HL-60 (cell line): ENCODE measurements at places on chromosomes 6 and 20.
A peak's percentile ranks its signal among the peaks of the same experiment; 100 is the strongest.

DNA sequence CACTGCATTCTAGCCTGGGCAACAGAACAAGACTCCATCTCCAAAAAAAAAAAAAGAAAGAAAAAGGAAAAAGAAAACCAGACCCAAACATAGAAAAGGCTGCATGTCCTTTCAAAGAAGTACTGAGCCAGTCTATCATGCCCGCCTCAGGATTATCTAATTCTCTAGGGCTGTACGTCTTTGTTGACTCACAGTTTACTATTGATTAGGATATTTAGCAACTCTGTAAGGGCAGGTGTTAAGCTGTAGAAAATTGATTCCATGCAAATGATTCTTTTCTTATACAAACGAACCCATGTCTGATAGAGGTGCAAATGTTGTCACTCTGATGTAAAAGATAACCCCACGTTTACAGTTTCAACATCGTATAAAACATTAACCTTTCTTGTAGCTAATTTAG lies 209.0 kb downstream of the TTLL2 start:
- DNase-seq = no peak

DNA sequence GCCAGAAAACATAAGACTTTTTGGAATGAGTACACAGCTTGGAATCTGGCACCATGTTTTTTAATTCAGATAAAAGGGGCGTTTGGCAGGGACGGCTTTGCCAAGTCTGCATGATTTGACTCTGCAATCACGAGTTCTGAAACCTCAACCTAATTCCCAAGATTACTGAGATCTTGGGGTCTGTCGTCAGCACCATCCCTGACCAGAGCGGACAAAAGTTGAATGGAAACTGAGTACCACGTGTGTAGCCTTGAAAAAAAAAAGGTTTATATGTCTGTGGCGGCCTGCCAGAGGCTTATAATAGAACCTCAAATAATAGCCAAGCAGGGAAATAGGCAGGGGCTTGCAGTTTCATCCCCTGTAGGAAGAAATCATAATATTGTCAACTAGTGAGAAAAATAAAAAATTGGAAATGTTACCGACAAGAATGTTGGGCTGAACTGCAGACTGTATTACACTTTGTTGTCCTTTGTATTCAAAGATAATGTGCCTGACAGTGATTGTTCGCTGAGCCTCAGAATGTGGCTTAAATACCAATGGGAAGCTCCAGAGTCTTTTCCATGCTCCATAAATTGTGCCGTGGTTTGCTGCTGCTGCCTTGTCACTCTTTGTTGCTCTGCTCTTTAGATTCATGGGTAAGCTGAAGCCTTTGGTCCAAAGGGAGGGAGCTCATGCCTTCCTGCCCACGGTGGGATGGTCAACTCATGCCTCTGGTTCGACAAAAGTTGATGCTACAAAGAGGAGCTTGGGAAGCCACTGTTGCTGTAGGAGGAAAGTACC lies 118.8 kb upstream of the ARID1B start:
- no peak for DNase-seq

GRCh38 chr6:42896178-42896719 lies 16.8 kb downstream of the RPL7L1 start:
- DNase-seq = no peak

GRCh38 chr6:26561533-26562466 lies 23.6 kb downstream of the HMGN4 start:
- DNase-seq = no peak

DNA sequence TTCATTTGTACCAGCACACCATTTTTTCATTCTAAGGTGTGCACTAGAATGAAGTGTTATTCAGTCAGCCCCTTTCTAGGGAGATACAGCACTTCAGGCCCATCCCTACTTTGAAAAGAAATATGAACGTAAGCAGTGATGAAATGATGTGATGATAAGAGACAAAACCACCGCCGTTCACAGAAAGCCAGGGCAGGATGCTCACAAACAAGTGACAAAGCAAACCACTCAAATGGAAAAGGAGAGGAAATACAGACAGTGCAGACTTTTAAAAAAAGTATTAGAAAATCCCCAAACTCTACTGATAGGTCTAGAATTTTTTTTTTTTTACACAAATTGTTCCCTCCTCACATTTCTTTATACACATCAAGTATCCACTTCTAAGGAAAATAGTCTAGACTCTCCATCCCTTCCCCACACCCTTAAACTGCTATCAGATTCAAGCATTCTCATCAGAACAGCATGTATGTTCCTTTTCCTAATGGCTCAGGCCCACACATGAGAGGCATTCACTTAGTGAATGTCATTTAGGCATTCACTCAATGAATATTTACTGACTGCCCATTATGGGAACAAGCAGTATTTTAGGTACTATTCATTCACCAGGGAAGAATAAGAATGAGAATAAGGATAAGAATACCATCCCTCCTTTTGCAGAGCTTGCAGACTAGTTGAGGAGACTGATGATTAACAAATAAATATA lies 243.5 kb downstream of the GMPR start:
- DNase-seq = no peak

DNA sequence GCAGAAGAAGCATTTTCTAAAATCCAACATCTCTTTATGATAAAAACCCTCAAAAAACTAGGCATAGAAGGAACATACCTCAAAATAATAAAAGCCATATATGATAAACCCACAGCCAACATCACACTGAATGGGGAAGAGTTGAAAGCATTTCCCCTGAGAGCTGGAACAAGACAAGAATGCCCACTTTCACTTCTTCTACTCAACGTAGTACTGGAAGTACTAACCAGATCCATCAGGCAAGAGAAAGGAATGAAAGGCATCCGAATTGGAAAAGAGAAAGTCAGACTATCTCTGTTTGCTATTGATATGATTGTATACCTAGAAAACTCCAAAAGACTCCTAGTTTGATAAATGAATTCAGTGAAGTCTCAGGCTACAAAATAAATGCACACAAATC lies 7.9 kb upstream of the CDK19 start:
- no peak for DNase-seq

DNA sequence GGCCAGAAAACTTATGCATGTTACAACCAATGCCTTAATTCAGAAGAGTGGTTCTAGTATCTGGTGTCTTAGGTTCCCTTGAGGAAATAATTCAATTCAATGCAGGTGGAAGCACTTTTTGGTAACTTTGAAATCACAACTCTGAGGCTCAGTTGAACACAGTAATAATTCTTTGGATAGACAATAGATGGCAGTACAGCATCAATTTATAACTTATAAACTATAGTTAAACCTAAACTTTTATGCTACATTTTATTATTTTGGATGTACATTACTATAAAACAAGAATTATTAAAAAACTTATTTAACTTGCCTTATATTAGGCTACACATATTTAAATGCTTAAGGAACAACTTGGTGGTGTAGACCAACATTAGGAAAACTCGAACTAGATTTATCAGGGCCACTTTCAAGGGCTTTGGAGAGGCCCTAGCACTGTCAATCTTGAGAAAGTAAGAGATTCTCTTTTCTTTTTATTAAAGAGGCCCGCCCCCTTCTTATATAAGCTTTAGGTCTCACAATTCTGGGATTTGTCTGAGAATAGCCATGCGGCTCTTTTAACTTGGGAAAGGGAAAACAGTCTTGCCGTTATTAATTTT lies 85.9 kb downstream of the CRYBG1 start:
- no peak for DNase-seq

DNA sequence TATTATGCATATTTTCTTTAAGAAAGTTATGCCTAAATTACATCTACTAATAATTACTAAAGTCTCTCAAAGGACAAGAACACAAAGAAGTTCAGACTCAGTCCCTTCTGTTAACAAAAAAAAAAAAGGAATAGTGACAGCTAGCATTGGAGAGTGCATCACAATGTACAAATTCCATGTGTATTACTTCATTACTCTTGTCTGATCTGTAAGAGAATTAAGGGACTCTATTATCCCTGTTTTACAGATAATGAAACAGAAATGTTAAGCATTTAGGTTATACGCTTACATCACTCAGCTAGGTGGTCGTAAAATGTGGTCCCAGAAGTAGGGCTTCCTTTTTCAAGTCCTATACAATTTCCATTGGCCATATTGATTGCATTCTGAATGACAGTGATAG lies 17.2 kb upstream of the VNN1 start:
- DNase-seq = no peak

DNA sequence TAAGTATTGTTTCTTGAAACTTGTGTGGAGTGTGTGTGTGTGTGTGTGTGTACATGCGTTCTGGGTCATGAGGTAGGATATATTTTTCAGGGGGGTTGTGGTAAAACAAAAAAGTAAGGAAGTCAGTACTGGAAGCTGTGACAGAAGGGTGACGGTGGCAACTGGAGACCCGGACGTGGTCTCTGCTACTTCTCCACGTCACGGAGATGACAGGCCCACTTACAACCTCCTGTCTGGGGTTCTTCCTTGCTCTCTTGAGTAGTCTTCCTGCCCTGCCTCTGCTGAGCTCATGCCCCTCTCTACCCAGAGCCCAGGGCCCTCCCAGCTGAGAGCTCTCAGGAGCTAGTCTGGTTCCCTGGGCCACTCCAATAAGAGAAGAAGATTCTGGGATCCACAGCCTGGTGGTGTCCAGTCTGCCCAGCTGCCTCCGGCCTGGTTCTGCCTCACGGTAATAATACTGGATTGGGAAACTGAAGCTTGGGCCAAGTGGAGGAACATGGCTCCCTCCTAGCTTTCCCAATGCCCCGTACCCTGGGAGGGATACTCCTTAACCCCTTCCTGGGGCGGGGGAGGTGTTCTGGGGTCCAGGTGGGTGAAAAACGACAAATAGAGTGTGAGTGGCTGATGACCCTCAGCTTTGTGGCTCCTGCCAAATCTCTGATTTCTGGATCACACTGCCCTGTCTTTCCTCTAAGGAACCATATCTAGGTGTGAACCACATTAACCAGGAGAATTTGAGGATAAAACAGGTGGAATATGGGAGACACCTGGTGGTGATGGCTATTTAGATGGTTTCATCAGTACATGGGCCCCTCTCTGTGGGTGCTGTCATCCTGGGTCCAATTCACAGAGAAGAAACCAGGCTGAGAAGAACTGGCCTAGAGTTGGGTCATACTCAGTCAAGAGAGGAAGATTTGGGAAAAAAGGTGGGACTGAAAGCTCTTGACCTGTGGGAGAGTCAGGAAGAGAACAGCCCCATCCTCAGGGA lies 27.2 kb downstream of the VEGFA start:
- peak; percentile 61 for DNase-seq

DNA sequence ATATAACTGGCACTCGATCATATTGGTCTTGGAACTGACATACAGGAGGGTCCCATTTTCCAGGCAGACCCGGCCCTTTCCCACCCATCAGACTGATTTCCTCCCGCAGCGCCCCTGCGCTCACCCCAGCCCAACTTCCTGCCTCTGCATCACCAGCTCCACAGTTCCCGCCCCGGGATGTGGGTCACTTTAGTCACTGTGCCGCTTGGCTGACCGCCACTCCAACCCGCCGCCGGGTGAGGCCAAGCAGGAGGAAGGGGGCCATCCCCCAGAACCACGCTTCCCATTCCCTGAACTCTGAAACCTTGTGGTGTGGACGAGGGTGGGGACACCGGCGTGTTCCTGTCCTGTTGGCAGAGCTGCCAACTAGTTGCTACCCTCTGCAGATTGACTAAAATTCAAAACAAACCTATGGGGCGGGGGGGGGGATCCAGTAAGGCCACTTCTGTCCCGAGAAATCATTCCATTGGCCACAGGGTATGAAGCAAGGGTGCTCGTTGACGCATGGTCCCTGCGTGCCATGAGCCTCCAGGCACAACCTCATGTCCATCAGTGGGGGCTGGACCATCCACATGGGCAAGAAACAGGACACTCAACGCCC lies 12.3 kb downstream of the TGM2 start:
- peak; percentile 74 for DNase-seq

- no peak for DNase-seq
Observed at GRCh38 chr6:155521719-155522118, 66.1 kb upstream of the NOX3 start.

GRCh38 chr6:24249926-24250325 lies 107.9 kb downstream of the DCDC2 start:
- DNase-seq = no peak
